ENCODE measurements at places on chromosomes 4 and X. TPM values are rescaled to one million over a fixed set of nuclear protein-coding genes. Genes with fewer than 3 reads are reported as not detected.

GSPT2 gene
- 8.4 TPM for total RNA-seq

AFM gene
- not detected for total RNA-seq

WDR17 gene
- total RNA-seq, result 2.0 TPM

CLDN34 gene
- not detected for total RNA-seq

LUZP4 gene
- not detected for total RNA-seq

Measured in A549 treated with RU486 at 1 μM for 4 hours (cell line).